ENCODE measurements at places on chromosomes 4 and X.

- no peak for DNase-seq
Measured at GRCh38 chrX:23514082-23514481, 153.2 kb upstream of the PRDX4 start.

DNA sequence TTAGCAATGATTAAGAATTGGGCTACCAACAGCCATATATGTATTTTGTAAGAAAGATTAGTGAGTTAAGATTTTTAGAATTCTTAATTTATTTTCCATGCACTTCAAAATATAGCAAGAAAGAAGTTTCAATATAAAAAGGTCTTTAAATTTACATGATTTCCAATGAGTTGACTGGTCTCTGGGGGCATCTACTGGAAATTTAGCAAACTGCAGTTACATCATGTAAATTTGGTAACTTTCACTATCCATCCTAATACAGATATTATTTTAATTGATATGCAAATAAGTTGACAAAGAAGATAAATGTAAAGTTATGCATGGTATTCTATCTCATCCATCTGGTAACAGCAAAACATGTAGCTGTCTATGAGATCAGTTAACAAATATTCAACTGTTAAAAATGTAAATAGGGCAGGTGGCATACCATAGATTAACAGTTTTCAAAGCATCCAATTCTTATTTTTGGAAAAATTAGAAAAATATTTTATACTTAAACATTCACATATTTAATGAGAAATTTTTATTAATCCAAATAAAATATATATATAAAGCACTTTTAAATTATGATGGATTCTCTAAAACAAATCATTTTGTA, 29.1 kb downstream of the TTC29 start:
- peak; percentile 22 for DNase-seq

GRCh38 chr4:84718699-84719098, 135.8 kb downstream of the CDS1 start:
- no peak for DNase-seq

GRCh38 chr4:105145903-105146275, 787 bp upstream of the TET2 start:
- no peak for DNase-seq

GRCh38 chr4:184198190-184198589, 19.5 kb downstream of the ENPP6 start:
- DNase-seq, result no peak

DNA sequence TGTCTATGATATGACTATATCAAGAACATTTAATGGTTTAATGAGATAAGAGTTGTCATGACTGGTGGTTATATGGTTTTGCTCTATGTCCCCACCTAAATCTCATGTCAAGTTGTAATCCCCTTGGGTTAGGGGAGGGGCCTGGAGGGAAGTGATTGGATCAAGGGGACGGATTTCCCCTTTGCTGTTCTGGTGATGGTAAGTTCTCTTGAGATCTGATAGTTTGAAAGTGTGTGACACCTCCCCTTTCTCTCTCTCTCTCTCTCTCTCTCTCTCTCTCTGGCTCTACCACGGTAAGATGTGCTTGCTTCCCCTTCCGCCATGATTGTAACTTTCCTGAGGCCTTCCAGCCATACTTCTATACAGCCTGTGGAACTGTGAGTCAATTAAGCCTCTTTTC, 803.4 kb downstream of the TRIML1 start:
- no peak for DNase-seq

DNA sequence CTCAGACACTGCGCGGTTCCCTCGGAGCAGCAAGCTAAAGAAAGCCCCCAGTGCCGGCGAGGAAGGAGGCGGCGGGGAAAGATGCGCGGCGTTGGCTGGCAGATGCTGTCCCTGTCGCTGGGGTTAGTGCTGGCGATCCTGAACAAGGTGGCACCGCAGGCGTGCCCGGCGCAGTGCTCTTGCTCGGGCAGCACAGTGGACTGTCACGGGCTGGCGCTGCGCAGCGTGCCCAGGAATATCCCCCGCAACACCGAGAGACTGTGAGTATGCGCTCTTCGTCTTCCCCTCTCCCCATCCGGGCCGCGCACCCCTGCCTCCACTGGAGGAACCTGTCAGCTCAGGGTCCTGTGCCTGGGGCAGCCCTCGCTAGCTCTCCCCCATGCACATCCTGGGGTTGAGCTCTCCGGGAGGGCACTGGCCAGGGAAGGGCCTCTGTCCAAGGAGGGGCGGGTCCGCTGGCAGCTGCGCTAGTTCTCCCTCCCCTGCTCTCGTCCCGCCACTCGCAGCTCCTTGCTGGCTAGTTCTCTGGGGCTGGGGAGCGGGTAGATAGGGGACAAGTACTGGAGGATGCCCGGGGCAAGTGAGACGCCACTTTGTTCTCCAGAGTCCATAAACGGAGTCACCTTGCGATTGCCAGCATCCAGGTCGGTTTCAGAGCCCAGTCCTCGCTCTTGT, 2.2 kb downstream of the SLIT2 start:
- DNase-seq, result no peak

GRCh38 chrX:64976673-64977040, 407 bp upstream of the ZC4H2 start:
- DNase-seq, result no peak

DNA sequence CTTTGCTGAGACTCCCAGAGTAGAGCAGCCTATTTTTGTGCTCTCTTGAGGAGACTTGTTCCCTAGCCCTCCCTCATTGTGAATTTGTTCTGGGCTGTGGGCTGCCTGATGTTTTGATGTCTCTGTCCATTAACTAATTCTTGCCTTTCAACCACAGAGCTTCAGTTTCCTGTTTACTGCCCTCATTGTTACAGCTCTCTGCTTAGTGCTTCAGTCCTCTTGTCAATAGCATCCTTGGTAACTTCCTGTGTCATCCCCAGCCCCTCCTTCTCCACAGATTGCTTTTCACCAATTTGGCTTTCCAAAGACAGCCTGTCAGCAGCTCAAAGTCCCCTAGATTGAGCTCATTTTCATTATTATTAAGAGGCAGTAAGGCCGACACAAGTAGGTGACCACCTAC, 69.9 kb downstream of the COX7B2 start:
- DNase-seq, result no peak

Measured in fibroblast of the conjunctiva (primary cell).